Prostate gland (tissue), 2 donors: ENCODE measurements at places on chromosomes 7 and 10.

DNA sequence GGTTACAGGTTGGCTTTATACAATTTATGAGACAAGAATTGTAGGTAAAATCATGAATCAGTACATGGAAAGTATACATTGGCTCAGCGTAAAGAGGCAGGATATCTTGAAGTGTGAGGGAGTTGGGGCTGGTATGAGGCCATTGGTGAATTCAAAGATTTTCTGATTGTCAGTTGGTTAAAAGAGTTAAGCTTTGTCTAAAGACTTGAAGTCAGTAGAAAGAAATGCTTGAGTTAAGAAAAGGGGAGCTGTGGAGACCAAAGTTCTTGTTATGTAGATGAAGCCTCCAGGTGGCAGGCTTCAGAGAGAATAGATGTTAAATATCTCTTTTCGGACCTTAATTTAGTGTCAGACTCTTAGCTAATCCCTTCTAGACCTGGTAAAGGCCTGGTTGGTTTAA is 341.0 kb downstream of the GALNT17 start:
- no peak overlapping the region for H3K4me3 ChIP-seq
- no peak overlapping the region for H3K27ac ChIP-seq
- no peak for DNase-seq

DNA sequence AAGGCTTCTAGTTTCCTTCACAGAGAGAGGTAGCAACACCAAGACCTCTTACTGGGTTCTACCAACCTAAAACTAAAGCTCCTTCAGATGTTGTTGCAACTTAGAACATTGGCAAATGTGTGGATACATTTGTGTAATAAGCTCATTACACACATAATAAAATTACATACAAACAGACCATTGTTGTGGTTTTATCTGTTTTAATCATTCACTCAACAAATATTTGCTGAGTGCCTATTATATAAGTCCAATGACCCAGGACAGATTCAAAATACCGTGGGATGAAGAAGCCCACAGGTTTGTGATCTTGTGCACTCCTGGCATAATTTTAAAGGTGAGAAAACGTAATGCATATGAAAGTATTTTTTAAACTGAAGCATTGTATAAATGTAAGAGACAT is 160.4 kb upstream of the NPVF start:
- no peak overlapping the region for H3K4me3 ChIP-seq
- no peak for DNase-seq
- peaks cover 2% of the 10 kb centered on the region for H3K4me1 ChIP-seq
- no peaks in the 10 kb centered on the region for H3K36me3 ChIP-seq

DNA sequence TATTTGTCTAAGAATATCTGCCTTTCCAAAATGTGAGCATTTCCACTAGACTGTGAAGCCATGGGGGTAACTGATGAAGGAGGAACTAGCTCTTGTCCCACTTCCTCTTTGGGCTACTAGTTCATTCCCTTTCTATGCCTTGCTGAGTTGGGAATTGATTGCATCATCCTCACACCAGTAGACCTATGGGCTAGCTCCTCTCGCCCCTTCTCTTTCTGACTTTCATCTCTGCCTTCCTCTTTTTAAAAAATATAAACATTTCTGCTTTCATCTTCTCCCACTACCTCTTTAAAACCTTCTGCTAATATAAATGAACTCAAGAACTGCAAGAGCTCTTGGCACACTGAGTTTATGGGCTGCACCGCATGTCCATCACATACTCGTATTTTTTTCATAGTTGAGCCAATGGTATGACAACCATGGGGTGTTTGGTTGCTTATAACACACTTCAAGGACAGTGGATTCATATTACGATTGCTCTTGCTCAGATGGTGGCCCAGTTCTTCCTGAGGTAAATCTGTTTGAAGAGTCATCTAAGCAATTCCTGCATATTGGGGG is 182.0 kb downstream of the REEP3 start:
- H3K27me3 ChIP-seq = no peaks in the 10 kb centered on the region
- no peaks in the 10 kb centered on the region for H3K36me3 ChIP-seq
- DNase-seq = no peak

DNA sequence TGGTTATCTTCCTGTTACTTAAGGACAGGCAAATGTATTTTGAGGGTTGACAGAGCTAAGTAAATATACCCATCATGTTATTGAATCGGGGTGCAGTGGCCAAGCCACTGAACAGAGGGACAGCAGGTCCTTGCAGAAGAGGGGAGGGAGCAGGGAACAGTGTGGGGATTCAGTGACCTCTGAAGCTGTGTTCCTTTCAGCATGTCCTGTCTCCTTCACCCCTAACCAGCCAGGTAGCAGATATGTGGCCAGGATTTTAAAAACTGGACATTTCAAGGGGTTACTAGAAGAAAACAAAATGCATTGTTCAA is 12.7 kb downstream of the ANK3 start:
- no peaks in the 10 kb centered on the region for H3K27me3 ChIP-seq
- no peak overlapping the region for H3K27ac ChIP-seq
- no peaks in the 10 kb centered on the region for H3K36me3 ChIP-seq
- no peak for DNase-seq
- H3K4me3 ChIP-seq = no peak overlapping the region
